NCI-H526 treated with DMSO at 0.1 percent for 48 hours (cell line): ENCODE measurements at places on chromosomes 7 and 10.

GRCh38 chr7:121195874-121196273, 132.9 kb upstream of the WNT16 start:
- no peak for DNase-seq

DNA sequence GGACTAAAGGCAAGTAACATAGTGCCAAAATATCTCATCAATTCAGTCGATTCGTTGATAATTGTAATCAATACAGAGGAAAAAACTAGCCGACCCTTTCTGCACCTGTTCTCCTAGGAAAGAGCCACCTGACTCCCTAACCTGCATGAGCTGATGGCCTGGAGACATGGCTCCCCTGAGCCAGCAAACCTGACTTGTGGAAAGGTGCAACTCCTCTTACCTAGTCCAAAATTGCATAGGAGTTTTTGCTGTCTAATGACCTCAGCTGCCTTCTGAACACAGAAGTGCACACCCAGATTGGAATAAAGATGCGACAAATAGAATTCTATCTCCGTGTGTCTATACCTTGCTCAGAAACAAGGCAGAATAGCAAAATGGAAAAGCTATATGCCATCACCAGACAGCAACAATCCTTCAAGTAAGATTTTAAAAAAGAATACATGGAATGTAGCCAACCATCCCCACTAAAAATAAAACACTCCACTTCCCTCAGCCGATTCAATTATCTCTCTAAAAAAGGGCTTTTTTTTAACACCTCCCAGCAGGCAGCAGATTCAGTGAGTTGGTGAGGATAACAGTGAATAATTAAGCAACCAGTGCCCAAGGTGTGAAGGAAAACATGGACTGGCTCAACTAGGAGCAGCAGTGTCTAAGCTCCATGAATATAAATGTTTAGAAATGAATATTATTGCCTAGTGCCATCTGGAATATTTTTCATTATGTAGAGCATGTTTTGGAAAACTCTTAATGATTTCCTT, 26.6 kb upstream of the LMTK2 start:
- no peak for DNase-seq

- no peak for DNase-seq
These were observed 166.1 kb downstream of the TPST1 start for GRCh38 chr7:66371096-66371824.

DNA sequence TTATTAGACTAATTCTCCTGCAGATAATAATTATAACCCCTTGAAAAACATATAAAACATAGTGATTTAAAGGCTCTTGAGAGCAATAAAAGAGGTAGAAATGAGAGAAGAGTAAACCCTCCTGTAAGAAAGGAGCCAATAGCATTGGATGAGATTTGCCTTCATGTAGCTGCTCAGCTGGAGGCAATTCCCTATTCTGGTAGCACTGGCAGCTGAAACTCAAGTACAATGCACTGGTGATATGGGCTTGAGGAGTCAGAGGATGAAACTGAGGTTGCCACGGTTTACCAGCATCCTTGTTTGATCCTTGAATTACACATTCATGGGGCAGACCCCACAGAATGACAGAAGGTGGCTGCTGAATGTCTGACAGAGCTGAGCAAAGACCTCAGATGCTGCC, 76.4 kb downstream of the CTTNBP2 start:
- no peak for DNase-seq

- no peak for DNase-seq
These were observed 810 bp downstream of the OPN4 start for GRCh38 chr10:86655173-86655540.

DNA sequence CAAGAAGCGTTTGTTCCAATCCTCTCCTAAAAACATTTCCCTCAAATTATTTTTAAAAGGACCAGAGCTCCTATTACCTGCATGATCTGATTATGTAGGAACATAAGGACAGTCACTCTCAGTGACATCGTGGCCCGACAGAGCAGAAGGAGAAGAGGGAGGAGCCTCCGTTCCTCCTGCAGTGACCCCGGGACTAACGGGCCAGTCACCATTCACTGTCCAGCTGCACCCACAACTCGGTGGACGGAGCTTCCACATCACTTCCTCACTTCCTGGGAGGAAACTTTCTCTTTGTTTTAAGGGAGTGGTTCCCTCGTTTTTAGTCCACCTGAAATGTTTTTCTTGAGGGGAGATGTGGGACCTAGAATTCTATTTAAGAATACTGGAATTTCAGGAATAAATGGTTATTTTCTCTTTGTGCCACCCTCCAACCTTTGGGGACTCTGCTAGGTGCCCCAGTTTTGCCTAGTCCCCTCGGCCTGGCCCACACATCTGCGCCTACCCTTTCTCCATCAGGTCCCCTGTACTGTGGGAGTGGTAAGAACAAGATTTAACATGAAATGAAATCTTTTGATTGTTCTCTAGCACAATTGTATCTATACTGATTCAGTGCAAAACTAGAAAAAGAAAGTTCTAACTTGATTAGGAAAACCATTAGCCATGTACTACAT, 173.5 kb upstream of the RNF32 start:
- no peak for DNase-seq
